Mammary epithelial cell (primary cell): ENCODE measurements at places on chromosomes 2 and 18. TPM values are rescaled to one million over a fixed set of nuclear protein-coding genes. Genes with fewer than 3 reads are reported as not detected.

DNA sequence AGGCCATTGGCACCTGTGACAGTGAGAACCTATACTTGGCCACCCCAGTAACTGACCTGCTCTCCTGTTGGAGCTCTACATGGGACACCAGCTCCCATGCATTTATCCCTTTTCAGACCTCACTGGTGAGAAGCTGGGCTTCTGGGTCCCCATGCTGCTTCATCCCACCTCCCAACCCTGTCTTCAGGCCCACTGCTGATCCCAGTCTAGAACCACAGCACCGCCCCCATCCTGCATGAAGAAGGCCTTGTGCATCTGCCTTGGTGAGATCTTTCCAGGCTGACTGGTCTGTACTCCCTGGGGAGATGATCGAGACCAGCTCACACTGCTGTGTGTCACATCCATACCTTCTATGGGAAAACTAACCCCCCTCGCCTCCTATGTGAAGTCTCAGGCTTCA, 22.7 kb downstream of the TTC32 start:
- no peak for DNase-seq

DNA sequence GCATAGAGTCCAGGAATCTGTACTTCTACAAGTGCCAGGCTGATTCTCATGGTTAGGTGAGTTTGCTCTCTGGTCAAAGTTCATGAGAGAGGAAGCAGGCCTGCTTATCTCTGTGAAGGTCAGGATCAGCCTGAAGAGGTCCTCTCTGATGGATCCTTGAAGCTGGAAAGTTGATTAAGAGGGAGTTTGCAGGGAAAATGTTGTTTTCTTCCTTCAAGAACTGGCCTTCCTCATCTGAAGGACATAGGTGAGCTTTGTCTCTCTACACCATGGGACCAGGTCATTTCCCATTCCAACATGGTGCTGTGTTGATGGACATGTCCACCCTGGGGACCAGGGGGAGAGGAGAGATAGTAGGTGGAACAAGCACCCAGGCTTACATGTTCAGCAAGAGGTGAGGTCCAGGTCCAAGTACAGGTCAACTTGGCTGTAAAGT, 14.9 kb downstream of the CCL20 start:
- no peak for DNase-seq

DNA sequence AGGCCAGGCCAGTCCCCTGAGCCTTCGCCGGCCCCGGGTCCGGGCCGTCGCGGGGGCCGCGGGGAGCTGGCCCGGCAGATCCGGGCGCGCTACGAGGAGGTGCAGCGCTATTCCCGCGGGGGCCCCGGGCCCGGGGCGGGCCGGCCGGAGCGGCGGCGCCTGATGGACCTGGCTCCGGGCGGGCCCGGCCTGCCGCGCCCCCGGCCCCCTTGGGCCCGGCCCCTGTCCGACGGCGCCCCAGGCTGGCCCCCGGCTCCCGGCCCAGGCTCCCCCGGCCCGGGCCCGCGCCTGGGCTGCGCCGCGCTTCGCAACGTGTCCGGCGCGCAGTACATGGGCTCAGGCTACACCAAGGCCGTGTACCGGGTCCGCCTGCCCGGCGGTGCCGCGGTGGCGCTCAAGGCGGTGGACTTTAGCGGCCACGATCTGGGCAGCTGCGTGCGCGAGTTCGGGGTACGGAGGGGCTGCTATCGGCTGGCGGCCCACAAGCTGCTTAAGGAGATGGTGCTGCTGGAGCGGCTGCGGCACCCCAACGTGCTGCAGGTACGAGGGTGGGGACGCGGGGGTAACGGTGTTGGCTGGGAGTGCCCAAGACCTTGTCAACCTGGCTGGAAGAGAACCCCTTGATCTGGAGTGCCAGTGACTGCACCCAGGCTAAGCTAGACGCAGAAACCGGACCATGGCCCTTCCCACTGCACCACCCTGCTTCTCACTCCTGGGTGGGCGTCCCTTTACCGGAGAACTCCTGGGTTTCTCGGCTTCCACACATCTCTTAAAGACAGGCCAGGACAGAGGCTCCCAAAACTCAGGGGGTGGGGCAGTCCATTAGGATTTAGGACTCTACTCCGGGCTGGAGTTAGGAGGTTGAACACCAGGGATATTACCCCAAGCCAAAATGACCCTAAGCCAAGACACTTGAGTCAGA, 739 bp downstream of the PKDCC start:
- DNase-seq: no peak

- DNase-seq: no peak
Measured at GRCh38 chr18:69401226-69401971, 711 bp downstream of the DOK6 start.

GRCh38 chr2:59804732-59805131, 748.7 kb downstream of the BCL11A start:
- no peak for DNase-seq

- no peak for DNase-seq
Measured at GRCh38 chr2:227179988-227180685, 15.7 kb downstream of the COL4A3 start.

GRCh38 chr2:150126839-150127238, 360.6 kb downstream of the RND3 start:
- DNase-seq: no peak

GRCh38 chr2:97695744-97696143, 17.6 kb upstream of the ZAP70 start:
- no peak for DNase-seq

DNA sequence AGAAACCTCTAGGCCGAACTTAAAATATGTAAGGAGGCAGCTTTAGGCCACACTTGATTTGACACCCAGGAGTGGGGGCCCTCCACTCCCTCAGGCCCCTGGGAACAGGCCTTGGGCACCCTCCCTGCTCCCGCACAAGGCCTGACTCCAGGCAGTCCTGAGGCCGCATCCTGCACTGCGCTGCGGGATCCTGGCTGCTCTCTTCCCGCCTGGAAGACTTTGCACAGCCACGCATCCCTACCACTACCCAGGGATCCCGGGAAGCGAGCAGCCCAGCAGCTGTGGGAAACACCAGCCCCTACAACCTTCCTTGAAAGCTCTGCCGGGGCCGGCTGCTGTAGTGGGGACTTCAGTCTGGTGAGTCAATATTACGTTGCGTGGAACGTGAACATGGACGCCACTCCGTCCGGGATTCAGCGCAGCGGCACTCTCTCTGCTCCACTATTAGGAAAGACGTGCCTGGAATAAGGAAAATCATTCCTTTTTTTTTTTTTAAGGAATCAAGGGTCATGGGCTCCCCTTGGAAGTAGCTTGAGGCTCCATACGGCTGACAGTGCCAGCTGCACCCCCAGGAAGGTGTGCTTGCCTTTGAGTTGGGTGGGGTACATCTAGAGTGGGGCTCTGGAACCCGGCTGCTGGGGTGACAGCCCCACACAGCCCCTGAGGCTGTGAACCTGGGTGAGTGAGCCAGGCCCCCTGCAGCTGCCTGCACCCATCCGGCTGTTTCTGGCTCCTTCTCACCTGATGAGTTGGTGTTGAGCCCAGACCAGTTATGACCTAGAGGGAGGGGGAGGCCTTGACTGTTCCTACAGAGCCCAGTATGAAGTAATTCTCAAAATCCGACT, 119.2 kb upstream of the TMEM18 start:
- DNase-seq: no peak

- no peak for DNase-seq
Measured at GRCh38 chr2:71700658-71701397, 247.5 kb downstream of the DYSF start.

Gene CACNB4
- polyA plus RNA-seq: not detected

Gene TMEM178A
- polyA plus RNA-seq: 0.17 TPM

Gene NMS
- not detected for polyA plus RNA-seq

Gene SCG2
- polyA plus RNA-seq: 0.16 TPM

Gene NEDD4L
- 48.4 TPM for polyA plus RNA-seq
